Dermis microvascular lymphatic vessel endothelial cell (primary cell): ENCODE measurements at places on chromosomes 16 and 17. TPM values are rescaled to one million over a fixed set of nuclear protein-coding genes. Genes with fewer than 3 reads are reported as not detected.

GRCh38 chr17:3004925-3005324, 58.5 kb downstream of the OR1D5 start:
- no peak for DNase-seq

DNA sequence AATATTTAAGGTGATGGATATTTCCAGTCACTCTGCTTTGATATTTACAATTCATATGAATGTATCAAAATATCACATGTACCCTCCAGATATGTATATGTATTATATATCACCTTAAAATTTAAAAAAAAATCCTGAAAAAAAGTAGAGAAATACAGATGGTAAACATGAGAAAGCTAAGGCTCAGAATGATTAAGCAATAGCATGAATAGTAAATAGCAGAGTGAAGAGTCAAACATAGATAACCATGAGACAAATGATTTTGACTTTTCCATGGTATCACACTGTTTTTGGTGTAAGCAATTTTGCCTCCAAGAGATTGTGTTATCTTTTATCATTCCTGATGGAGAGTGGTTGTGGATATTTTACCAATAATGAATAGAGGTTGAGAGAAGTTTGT, 868.8 kb downstream of the CDH11 start:
- no peak for DNase-seq

GRCh38 chr16:1455190-1456171, 11.1 kb upstream of the CCDC154 start:
- no peak for DNase-seq

GRCh38 chr16:80288616-80289015, 252.2 kb upstream of the DYNLRB2 start:
- DNase-seq, result no peak

Gene PDIA2
- under 0.01 TPM in 1 of 2 replicates, not detected in the other for total RNA-seq

GRCh38 chr16:82598771-82599170, 28.0 kb upstream of the CDH13 start:
- DNase-seq, result no peak

- DNase-seq, result no peak
These were observed 22.5 kb downstream of the SPG7 start for GRCh38 chr16:89530401-89531381.

Gene ORC6
- total RNA-seq, result 5.8 and 9.1 TPM in 2 replicates

GRCh38 chr17:70527364-70527888, 358.1 kb downstream of the KCNJ2 start:
- DNase-seq, result no peak

- DNase-seq, result no peak
These were observed 159.8 kb upstream of the NOL11 start for GRCh38 chr17:67557921-67558320.

GRCh38 chr16:47626246-47626645, 165.1 kb downstream of the PHKB start:
- DNase-seq, result no peak

DNA sequence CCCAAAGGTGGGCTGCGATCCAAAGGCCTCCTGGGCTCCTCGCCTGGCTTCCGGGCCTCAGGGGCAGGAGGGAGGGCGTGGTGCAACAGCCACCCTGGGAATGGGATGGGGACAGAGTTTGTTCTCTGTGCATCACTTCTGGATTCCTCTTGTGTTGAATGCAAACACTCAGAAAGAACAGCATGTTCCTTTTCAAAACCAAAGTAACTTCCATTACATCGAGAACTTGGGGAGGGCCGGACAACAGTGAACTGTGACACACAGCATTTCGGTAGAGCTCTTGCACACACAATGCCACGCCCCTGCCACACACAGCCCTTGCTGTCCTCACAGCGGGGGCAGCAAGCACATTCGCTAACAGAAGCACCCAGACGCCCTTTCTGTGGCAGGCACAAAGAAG, 36.1 kb upstream of the FASN start:
- DNase-seq, result no peak

DNA sequence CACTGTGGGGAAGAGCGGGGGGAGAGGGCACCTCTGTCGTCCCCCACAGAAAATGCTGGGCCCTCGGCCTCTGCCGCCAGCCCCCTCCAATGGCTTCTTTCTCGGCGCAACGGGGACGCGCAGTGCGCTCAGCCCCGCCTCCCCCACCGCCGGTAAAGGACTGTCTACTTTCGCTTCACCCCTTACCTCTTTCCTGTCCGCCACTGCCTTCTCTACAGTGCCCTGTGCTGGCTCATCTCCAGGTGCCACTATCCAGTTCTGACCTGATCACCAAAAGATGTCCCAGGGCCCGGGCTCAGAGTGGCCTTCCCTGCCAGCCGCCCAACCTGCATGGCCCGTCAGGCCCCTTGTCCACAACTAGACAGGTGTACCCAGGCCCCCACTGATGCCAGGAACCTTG, 7.3 kb downstream of the ENDOV start:
- no peak for DNase-seq

DNA sequence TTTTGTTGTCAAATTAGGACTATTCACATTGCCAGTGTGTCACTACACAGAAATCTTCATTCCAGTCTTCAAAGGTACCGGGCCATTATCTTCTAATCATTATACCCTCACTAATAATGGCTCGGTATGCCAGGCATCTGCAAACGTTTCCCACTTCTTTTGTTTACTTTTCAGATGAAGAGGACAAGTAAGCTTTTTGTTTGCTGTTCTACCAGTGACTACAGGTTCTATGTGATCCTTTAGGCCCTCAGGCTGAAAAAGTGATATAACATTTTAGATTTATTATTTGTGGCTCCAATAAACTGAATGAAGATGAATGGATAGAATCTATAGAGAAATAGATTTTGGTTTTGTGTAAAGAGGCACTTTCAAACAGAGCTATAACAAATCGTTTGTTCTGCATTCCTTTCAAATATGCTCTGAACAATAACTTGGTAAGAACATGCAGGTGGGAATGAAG, 403 bp upstream of the KRTAP3-1 start:
- DNase-seq, result no peak

DNA sequence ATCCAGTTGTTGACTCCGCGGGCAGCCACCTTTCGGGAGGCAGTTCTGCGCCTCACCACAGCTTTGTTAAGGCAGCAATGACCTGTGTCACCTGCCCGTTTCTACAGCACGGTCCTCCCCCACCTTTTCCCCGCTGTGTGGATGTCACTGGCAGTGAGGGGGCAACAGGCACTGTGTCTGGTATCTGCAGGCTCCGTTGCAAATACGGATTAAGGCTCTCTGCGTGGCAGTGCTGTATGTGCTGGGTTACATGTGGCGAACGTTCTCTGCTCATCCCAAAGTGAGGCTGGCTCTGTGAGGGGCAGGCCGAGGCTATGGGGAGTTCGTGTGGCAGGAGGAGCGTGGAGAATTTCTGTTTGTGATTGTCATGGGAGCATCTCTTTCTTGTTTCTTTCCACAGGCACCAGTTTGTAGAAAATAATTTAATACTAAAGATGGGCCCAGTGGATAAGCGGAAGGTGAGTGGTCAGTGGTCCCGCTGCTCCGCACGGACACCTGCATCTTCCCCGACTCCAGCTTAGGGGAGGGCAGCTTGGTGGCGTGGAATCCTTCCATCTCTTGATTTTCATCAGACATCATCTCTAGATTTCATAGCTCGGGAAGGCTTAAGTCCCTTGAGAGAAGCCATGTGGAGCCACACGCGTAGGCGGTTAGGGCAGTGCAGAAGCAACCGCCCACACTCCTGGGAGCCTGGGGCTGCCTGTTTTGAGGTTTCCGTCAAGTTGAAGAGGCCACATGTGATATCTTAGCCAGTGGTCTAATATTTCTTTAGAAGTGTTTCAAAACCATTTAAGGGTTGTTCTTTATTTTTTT, 57.8 kb downstream of the PDPK1 start:
- no peak for DNase-seq

Gene PTX4
- total RNA-seq, result under 0.01 and 0.13 TPM in 2 replicates

DNA sequence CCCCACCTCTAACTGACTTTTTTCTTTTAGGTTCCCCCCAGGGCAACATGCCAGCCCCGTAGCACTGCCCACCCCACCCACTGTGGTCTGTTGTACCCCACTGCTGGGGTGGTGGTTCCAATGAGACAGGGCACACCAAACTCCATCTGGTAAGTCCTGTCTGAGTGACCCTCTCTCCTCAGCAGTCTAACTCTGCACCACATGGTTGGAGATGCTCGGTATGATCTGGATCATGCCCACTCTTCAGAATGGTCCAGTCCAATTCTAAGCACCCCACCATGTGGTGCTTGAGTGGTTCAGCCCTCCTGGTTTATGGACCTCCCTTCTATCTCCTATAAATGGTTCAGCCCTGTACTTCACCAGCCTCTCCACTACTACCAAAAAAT, 5.9 kb downstream of the KDM6B start:
- DNase-seq, result no peak

Gene KRT31
- total RNA-seq, result not detected in 2 replicates

DNA sequence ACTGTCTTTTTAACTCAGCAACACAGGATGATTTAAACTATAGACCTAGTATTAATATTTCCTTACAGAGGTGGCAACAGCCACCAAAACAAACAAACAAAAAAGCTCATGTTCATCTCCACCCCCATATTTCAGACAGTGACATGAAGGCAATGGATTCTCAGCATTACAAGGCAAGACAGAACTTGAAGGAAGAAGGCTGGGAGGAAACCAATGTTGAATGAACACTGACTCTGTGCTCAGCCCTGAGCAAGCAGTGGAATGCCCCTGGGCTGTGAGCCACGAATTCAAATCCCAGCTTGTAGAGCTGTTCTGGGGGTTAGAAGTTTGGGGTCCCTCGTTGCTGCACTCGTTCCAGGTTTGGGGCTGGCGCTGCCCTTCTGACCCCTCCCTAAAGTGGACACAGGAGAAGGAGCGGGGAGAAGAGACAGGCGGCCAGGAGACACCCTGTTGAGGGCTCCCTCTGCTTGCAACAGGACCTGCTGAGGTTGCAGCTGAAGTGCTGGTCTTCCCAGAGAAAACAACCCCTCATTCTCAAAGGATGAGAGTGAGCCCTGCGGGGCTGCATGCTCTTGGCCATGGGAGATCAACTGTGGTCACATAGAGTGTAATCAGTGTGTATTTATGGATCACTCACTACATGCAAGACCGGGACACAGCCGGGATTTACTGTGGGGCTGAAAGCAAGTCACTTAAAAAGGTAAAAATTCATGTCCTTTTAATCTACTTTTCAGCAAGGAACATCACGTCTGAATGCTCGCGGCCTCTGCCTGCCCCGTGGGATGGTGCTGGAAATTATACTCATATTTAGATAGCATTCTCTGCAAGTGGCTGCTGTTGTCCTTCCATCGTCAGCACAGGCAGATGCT, 34.3 kb downstream of the MYH3 start:
- no peak for DNase-seq

Gene TRPV3
- 0.13 TPM in 1 of 2 replicates, not detected in the other for total RNA-seq

DNA sequence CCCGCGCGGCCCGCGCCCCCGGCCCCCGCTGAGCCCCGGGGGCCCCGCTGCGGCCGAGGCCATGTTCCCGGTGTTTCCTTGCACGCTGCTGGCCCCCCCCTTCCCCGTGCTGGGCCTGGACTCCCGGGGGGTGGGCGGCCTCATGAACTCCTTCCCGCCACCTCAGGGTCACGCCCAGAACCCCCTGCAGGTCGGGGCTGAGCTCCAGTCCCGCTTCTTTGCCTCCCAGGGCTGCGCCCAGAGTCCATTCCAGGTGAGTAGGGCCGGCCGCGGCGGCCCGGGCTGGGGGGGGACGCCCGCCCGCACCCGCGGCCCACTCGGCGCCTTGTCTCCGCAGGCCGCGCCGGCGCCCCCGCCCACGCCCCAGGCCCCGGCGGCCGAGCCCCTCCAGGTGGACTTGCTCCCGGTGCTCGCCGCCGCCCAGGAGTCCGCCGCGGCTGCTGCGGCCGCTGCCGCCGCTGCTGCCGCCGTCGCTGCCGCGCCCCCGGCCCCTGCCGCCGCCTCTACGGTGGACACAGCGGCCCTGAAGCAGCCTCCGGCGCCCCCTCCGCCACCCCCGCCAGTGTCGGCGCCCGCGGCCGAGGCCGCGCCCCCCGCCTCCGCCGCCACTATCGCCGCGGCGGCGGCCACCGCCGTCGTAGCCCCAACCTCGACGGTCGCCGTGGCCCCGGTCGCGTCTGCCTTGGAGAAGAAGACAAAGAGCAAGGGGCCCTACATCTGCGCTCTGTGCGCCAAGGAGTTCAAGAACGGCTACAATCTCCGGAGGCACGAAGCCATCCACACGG, 504 bp downstream of the MAZ start:
- peak; percentile 33 for DNase-seq

Gene C1QTNF8
- total RNA-seq, result not detected in 2 replicates

DNA sequence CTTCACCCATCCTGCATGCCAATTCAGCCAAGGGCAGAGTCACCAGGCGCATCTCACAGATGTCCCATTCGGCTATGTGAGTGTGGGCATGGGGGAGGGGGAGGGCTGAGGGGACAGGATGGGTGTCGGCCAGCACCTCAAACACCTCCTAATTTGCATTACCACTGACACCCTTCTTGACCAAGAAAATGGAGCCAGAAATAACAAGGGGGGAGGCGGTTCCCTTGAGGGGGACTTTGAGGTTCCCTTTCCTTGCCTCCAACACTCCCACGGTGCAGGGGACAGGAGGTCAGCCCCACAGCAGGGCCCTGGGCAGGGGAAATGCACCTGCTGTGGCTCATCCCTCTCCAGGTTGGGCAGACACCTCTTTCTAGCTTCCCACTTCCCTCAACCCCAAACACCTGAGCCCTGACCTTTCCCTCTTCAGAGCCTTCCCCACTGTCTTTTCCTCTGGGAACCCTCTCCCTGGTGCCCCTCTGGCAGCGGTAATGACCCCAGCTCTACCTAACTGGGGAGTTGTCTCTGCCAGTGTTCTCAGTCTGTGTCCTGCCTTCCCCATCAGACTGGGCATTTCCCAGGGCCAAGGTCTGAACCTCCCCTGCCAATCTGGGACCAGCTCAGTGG, 18.2 kb upstream of the TBX21 start:
- no peak for DNase-seq

DNA sequence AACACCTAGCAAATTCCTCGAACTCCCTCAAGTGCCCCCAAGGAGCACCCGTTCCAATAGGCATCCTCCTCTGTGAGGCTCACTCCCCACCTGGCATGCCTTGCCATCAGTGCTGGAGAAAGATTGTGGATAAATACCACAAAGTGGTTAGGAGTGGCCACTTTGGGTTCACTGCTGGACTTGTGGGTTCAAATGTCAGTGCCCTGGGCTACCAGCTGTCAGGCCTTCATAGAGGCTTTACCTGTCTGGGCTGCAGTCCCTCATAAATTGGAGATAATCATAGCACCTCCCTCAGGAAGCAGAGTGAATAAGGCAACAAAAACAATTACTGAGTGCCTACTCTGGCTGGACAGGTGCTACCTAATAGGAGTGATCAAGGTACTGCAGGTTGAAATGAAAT, 1.5 kb upstream of the SYT17 start:
- no peak for DNase-seq

GRCh38 chr16:83402160-83402814, 405.5 kb upstream of the HSBP1 start:
- DNase-seq, result no peak

DNA sequence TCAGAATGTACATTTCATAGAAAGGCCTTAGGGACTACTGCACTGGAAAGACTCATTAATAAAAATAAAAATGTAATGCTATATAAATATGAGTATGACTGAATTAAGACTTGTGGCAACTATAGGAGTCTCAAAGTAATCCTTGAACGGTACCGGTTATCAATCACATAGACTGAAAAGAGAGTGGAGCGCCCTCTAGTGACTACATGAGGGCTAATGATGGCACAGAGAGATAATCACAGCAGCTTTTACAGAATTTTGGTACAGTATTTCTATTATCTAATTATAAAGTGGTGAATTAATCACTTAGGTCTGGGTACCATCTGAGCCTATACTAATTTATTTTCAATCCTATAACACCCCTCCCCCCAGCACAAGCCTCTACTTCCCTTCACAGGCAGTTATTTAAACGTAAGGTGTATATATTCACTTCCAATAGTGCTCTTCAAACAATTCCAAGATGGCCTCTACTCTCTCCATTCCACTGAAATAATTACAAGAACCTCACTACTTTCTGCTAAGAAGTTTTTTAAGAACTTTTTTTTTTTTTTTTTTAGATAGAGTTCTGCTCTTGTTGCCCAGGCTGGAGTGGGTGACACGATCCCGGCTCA, 40.7 kb upstream of the ANKFY1 start:
- peak; percentile 57 for DNase-seq
